ENCODE measurements at places on chromosomes 12 and 14.

- DNase-seq: no peak
Observed at GRCh38 chr14:58733451-58734208, 95.9 kb downstream of the DACT1 start.

DNA sequence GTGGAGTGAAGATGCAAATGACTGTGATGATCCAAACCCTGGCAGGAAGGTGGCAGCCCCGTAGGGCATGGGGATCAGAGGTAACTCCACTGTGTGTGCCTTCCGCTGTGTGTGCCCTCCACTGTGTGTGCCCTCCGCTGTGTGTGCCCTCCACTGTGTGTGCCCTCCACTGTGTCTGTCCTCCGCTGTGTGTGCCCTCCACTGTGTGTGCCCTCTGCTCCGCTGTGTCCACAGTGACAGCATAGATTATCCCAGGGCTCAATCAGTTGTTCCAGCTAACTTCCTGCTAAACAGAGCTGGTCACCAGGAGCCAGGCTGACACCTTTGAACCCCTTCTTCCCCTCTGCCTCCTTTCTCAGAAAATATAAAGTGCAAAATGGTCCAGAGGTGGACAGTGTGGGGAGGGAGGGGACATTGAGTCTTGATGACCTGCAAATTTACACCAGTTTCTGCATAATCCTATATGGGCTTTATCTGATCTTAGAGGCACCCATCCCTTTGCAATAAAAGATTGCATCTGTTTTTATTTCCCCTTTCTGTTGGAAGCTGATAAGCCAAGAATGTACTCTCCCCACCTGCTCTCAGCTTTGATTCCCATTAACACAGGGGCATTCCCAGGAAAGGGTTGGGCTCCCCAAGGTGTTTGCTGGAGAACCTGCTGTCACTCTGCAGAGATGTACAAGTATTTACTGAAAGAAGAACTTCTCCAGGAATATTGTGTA lies 21.6 kb upstream of the HNF1A start:
- DNase-seq: no peak

GRCh38 chr12:50109319-50109718 lies 2.7 kb upstream of the COX14 start:
- DNase-seq: no peak

GRCh38 chr14:105093038-105093430 lies 27.8 kb upstream of the GPR132 start:
- no peak for DNase-seq

GRCh38 chr12:644818-645552 lies 18.3 kb downstream of the NINJ2 start:
- no peak for DNase-seq

- DNase-seq: no peak
Observed at GRCh38 chr12:96302687-96303310, 97.4 kb downstream of the CDK17 start.

DNA sequence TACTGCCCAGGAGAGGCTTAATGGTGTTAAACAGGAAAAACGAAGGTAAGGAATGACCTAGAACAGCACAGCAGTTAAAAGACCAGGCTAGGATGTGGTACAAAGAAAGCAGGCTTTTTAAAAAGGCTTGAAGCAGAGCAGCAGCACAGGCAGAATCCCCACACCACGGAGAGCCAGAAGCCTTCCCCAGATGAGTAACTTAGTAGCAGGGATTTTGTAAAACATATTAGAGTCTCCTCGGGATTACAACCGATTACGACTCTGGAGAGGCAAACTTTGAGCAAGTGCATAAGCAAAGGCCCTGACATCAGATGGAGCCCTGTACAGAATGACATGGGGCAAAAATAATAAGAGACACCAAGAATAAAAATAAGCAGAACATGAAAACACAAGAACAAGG lies 37.1 kb upstream of the DHRS4 start:
- DNase-seq: no peak

GRCh38 chr14:61887628-61888027 lies 125.4 kb downstream of the SNAPC1 start:
- no peak for DNase-seq

GRCh38 chr14:100857923-100858837 lies 32.3 kb downstream of the MEG3 start:
- DNase-seq: no peak

DNA sequence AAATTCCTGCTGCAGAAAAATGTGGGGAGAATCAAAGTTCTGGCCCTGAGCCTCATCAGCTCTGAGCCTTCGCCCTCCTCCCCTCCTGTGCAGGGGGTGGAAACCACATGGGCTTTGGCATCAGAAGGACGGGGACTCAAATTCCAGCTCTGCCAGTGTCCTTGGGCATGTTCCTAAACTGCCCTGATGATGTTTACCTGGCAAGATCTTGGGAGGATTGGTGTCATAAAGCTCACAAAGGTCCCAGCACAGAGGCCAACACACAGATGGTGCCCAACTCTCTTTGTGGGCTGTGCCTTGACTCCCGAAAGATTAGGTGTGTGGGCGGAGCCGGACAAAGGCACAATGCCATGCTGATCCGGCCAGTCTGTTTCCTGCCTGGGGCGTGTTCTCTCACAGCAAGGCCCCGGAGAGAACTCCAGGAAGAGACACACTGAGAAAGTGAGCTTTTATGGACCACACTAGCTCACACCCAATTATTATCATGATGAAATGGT lies 20.5 kb upstream of the CLMN start:
- no peak for DNase-seq

DNA sequence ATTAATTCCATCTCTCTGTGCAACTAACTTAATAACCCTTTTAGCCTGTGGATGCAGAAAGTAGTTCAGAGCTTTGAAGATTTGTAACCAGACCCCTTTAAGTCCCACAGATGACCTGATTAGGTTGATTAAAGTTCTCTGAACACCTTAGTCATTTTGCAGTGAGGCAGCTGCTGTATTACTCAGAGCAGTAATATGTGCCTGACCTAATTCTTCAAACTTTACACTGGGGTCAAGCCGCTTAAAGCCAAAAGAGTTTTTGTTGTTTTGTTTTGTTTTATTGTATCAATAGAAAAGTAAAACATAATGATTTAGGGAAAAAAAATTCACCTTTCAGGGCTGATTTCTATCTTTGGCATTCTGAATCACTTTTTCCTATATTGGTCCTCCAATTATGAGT lies 78.6 kb upstream of the PLEKHG7 start:
- no peak for DNase-seq

DNA sequence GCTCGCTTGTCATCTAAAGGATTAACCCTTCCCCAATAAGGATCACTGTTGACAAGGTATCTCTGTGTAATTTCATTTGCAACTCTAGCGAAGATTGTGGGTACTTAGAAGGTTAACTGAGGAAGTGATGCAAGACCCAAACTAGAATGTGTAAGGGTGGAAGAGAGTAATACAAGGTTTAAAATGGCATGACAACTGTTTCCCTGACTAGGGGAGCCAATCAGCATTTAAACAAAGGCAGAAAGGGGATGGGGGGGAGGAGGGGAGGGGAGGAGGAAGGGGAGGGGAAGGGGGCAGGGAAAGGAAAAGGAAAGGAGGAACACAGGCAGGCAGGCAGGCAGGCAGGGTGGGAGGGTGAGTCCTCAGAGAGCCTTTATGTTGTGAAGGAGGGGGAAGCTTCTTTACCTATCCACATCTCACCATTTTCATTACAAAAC lies 31.1 kb downstream of the NRDE2 start:
- no peak for DNase-seq

GRCh38 chr12:47249719-47250357 lies 170.1 kb upstream of the AMIGO2 start:
- no peak for DNase-seq

- DNase-seq: no peak
Observed at GRCh38 chr12:25347716-25348592, 97.2 kb upstream of the KRAS start.

- no peak for DNase-seq
Observed at GRCh38 chr12:76450690-76451089, 102.5 kb upstream of the BBS10 start.

DNA sequence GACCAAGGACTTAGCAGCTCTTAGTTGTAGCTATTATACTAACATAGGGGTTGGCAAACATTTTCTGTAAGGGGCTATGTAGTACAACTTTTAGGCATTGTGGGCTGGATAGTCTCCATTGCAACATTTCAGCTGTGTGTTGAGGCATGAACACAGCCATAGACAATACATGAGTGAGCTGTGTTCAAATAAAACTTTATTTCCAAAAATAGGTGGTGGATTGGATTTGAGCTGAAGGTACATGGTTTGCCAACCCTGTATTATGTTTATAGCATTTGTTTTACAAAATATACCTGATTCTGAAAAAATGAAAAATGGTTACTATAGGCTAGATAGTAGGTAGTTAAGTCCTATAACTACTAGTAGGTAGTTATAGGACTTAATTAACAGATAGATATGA lies 40.5 kb downstream of the ETNK1 start:
- DNase-seq: no peak

- no peak for DNase-seq
Observed at GRCh38 chr12:13627536-13627935, 353.9 kb downstream of the GRIN2B start.

DNA sequence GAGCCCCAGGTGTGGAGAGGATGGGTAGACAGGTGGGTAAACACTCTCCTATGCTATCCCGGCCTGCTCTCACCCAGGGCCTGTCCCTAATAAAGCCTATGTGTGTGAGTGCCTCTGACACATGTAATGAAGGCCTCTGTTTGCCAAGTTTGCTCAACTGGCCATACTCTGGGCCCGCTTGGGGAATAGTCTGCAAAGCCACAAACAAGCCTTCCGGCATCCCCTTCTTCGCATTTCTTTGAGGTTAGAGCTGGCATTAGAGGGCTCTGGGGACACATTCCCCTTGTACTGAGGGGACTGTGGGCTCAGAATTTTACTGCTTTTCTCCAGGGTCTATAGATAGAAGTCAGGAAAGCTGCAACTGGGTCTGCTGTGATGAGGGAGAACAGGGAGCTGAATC lies 240.5 kb downstream of the C12orf75 start:
- no peak for DNase-seq

DNA sequence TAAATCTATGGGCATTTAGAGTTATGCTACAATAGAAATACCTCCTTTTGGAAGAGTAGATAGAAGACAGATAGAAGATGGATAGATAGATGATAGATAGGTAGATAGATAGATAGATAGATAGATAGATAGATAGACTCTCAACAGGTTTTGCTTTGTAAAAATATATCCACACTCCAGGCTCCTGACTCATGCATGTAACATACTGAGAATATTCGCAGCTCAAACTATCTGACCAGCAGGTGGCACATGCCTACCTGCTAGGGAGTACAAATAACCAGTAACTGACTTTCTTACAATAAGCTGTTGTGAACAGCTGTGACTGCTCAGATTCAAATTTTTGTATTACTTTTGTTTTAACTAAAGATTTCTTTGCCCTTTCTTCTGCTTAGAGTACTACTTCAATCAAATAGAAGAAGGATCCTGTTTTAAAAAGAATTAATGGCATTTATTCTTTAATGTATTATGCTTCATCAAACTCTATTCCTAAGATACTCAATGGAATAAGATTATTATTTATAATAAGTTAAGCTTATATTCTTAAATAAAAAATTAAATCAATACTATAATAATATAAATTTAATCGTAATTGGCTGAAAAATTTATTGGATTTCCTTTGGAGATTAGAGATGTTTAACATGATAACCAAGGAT lies 15.8 kb upstream of the CPNE8 start:
- DNase-seq: no peak

- DNase-seq: no peak
Observed at GRCh38 chr12:19528750-19529149, 89.5 kb downstream of the AEBP2 start.

- no peak for DNase-seq
Observed at GRCh38 chr12:51687177-51687576, 96.1 kb downstream of the SCN8A start.

- DNase-seq: no peak
Observed at GRCh38 chr12:68867606-68868005, 59.6 kb downstream of the MDM2 start.

DNA sequence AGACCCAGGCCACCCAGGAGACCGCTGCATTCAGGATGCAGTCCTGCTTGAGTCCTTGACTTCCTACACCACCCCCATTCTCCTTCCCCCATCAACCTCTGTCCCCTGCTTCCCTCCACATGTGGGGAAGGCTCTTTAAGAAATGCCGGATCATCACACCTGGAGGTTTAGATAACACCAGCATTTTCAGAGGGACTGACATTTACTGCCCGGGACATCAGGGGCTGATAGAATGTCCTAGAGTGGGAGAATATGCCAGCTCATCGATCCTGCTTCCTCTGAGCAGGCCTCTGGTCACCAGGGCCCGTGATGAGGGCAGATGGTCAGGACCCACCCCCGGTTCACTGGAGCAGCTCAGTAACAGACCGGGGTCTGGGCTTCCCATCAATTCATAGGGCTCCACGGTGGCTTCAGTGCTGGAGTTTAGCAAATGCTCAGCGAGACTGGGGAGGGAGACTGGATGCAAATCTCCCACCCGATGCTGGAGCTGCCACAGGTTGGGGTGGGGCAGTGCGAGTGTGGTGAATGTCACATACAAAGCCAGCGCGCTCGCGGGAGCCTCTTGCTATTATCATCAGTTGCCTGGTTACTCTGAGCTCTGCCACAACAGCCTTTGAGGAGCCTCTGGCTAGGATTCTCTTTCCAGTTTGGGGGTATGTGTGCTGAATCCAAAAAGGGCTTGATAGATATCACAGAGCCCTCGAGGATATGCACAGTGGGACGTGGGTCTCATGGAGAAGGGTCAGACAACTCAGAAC lies 111.6 kb downstream of the RBM19 start:
- DNase-seq: peak; percentile 58

GRCh38 chr14:72549854-72550253 lies 344.0 kb downstream of the DPF3 start:
- DNase-seq: no peak

DNA sequence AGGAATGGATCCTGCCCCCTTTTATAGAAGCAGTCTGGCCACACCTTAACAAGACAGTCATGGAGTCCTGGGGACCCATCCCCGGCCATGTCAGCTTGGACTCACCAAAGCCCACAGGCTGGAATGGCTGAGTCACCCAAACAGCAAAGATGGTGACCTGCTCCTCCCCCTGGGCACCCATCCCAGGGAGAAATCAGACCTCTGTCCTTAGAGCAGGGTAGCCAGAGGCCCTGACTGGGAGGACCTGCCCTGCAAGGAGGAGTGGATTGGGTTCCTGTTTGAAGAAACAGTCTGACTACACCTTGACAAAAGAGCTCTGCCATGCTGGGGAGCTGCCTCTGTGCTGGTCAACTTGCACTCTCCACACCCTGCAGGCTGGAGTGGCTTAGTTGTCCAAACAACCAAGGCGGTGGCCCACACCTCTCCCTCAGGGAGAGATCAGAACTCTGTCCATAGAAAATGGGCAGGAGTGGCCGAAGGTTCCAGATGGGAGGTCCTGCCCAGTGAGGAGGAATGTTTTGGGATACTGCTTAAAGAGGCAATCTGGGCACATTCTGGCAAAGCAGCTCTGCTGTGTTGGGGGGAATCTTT lies 16.6 kb downstream of the MGP start:
- DNase-seq: no peak

- no peak for DNase-seq
Observed at GRCh38 chr12:27965411-27965810, 7.1 kb downstream of the PTHLH start.

Data from NCI-H2107 (cell line).